ENCODE measurements at places on chromosomes 6 and 20.

DNA sequence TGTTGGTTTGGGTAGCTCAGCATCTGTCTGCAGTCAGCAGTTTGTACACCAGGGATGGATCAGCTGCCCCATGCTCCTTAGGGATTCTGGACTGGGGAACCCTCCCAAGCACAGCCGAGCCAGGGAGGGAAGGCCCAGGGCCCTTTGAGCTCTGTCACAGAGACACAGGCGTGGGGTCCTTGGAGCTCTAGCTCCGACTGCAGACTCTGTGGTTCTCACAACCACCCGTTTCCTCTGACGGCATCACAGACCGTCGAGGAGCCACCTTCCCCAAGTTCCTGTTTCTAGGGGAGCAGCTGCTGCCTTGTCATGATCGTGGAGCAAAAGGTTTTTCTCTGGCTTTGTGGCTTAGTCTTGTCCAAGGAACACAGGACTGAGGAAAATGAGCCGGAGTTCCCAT lies at the start of gene SLA2:
Gene SLA2, minus strand, starts transcription at position 199 of the 400 bp plus-strand sequence. CDS start 4,861 bp downstream, outside the sequence.
- peak; percentile 66 for DNase-seq

DNA sequence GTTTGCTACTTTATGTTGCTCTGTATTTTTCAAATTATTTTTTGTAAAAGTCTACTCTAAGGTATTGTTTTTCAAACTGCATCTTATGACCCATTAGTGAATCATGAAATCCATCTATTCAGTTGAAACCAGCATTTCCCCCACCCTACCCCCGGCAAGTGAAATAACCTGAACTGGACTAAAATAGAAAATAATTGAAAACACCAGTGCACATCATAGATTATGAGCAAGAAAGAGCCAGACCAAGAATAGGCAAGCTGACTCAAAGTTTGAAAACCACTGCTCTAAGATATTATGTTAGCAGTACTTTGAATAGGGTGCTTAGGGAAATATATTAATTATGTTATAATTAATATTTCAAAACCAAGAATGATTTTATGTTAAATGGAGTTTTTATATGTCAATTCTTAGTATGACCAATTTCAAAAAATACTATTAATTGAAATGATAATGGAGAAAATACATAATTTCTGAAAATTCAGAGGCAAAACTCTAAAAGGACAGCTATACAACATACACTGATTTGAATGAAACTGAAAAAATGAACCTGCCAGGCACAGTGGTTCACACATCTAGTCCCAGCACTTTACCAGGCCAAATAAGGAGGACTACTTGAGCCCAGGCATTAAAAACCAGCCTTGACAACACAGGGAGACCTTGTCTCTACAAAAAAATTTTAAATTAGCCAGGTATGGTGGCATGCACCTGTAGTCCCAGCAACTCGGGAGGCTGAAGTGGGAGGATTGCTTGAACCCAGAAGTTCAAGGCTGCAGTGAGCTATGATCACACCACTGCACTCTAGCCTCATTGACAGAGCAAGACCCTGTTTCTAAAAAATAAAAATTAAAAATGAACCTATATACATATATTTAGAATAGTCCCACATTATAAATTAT lies 112.0 kb downstream of the CDK19 start:
- no peak for DNase-seq

DNA sequence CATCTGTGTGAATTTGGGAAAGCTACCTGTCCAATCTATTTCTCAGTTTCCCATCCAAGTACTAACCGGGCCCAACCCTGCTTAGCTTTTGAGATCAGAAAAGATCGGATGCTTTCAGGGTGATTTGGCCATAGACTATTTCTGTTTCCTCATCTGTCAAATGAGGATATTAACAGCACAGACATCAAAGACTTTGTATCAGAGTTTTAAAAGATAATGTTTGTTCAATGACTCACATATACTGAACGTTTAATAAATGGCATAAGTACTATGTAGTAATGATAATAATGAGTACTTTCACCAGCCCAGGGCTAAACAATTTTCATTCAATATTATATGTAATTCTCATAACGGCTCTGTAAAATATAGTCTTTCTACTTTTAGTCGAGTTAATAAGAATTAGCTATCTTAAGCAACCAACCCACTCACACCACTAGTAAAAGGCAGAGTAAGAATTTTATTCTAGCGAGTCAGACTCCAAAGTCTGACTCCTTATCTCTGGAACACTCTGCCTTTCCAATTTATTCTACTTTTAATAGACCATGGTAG lies 216.5 kb downstream of the ARHGAP18 start:
- no peak for DNase-seq

DNA sequence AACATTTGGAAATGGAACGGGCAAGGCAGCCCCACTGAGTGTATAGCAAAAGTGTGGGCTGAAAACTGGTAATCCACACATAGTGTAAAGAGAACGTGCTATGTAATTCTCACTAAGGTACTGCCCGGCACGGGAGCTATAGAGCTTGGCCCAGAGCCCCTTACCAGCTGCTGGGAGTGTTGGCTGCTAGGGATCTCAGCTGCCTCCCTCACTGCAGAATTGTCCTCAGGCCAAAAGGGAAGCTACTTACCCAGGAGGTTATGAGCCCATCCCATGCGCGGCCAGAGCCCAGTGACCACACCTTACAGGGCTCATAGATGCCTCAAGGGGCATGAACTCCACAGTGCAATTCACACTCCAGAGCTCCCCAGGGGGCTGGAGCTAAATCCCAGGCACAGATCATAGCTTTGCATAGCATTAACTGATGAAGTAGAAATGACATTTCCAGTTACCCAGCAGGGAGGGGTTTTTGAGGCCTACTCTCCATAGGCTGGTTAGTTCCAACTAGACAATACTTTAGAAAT lies 56.8 kb downstream of the LINC00237 start:
- DNase-seq = no peak

GRCh38 chr6:144285548-144285797 lies 338 bp downstream of the UTRN start:
- DNase-seq = peak; percentile 4

- no peak for DNase-seq
These were observed 254.3 kb downstream of the BTBD3 start for GRCh38 chr20:12171923-12172524.

- DNase-seq = peak; percentile 14
These were observed 8.2 kb downstream of the CYB5R4 start for GRCh38 chr6:83867527-83868161.

- DNase-seq = no peak
These were observed 134.1 kb downstream of the ELOVL4 start for GRCh38 chr6:79813143-79813850.

GRCh38 chr20:4050203-4050980 lies 35.0 kb upstream of the RNF24 start:
- no peak for DNase-seq

DNA sequence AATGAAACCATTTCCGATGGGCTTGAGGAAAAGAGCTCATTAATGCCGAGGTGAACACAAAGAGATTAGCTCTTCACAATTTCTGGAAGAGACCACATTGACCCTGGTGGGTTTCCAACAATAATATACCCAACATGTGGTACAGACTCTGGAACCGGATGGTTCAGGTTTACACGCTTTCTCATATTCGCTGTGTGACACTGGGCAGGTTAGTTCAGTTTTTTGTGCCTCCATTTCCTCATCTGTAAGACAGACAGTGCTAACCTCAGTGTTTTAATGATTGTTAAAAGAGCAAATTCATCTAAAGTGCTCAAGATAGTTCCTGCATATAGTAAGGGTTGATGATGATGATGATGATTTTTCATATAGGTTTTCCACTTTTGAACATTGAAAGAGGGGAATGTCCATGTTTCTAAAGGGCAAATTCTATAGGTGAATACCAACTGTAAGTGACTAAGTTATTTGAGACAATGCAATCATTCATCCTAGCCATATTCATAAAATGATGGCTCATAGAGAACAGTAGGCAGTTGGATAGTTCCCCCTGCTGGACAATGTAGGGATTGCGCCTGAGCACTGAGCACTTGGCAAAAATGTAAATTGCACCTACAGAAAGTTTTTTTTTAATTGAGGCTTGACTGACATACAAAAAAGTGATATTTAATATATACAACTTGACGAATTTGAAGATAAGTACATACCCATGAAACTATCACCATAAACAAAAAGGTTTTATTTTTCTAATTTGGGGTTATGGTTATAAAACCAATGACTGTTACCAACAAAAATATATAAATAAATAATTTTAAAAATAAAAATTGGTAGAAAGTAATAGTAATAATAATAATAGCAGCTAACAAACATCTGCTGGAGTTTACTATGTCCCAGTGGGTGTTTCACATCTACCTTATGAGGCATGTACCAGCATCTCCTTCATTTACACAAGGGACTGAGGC lies 2.1 kb upstream of the PERP start:
- DNase-seq = peak; percentile 81

GRCh38 chr20:37317994-37318640 lies 27.8 kb upstream of the SRC start:
- no peak for DNase-seq

DNA sequence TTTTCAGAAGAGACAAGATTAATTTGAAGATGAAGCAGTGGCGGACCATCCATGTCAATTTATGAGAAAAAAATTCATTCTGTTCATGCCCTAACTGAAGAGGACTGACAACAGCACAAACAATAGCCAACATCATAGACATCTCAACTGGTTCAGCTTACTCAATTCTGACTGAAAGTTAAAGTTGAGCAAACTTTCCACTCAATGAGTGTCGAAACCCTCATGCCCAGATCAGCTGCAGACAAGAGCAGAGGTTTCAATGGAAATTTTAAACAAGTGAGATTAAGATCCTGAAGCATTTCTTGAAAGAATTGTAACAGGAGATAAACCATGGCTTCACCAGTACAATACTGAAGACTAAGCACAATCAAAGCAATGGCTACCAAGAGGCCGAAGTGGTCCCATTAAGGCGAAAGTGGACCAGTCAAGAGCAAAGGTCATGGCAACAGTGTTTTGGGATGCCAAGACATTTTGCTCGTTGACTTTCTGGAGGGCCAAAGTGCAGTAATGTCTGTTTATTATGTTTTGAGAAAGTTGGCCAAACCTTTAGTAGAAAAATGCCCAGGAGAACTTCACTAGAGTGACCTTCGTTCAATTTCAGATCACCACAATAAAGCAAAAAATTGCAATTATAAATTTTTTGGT lies 6.1 kb upstream of the SFT2D1 start:
- no peak for DNase-seq

- DNase-seq = no peak
These were observed 20.7 kb upstream of the TOX2 start for GRCh38 chr20:43893930-43894329.

GRCh38 chr6:128963561-128963960 lies 80.6 kb downstream of the LAMA2 start:
- DNase-seq = no peak

DNA sequence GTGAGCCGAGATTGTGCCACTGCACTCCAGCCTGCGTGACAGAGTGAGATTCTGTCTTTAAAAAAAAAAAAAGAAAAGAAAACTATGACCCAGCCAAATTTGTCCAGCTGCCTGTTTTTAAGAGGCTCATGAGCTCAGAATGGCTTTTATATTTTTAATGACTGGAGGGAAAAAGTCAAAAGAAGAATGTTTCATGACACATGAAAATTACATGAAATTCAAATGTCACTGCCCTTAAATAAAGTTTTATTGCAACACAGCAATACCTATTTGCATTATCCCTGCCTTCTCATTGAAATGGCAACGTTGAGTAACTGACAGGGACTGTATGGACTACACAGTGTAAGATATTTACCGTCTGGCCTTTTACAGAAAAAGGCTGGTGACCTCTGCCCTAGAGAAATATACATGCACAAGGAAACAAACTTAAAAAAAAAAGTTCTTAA lies 11.4 kb downstream of the SENP6 start:
- no peak for DNase-seq

- peak; percentile 58 for DNase-seq
These were observed 796 bp downstream of the SENP6 start for GRCh38 chr6:75602246-75603105.

DNA sequence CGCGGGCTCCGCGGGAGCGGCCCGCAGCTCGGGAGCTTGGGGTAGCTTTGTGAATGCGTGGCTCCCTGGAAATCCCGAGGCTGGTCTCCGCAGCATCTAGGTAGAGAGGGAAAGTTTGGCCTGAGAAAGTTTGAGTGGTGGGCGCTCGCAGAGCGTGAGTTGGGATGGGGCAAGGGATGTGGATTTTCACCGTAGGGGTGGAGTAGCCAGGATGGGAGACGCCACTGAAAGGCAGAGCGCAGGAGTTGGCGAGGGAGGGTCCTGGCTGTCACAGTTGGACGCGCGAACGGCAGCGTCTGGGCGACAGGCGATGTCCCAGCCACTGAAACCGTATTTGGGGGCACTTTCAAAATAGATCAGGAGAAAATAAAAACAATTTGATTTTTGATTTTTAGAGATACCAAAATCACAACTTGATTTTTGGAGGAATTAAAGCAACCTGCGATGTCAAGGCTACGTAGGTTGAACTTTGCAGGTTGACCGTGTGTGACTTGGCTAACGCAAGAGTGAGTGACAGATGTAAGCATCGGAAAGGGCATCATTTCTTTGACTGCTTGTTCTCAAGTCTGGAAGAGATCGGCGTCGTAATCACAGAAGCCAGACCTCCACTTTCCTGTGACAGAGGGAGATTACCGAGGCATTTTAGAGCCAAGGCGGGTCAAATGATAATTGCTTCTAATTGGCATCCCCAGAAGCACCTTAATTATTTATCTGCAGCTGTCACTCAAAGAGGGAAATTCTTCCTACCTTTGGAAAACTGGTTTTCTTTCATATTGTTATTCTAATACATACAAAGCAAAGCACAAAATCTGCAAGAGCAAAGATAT lies 646 bp downstream of the HEY2 start:
- DNase-seq = no peak

- DNase-seq = no peak
These were observed 297.5 kb downstream of the ADGB start for GRCh38 chr6:146896062-146896813.

- DNase-seq = no peak
These were observed 39.0 kb upstream of the ASCC3 start for GRCh38 chr6:100920028-100920605.

DNA sequence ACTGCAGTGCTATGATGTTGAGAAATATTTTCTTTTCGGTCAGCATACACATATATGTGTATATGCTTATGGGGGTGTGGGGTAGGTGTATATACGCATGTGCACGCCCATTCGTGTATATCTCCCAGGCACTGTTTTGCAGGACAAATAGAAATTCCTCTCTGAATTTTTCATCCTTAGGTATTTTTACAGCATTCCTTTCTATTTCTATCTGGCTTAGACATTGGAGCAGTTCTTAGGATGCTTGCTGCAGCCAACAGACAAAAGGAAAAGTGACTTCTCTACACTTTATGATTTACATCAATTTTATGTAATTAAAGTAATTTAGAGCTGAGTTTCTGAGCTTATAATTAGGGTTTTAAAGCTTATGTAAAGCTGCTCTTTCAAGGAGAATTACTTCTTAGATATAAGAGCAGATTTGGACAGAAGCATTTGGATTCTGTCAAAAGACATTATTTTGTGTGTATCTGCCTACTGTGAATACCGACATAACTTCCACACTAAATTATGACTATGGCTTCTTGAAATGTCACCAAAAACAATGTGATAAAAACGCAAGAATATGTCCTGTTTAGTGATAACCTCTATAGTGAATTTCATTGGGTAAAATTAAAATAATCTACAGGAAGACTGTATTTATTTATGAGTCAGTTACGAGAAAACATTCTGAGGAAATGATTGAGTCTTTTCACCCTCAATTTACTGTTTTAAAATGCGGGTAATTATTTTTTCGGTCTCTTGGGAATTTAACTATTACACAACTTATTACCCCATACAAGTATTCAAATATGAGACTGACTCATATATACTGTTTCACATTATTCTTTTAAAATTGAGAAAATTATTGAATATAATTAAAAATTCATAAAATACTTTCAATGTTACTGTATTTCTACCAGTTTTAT lies 21.3 kb upstream of the CEP43 start:
- DNase-seq = no peak

- no peak for DNase-seq
These were observed 15.7 kb upstream of the POU5F1 start for GRCh38 chr6:31186052-31186734.
